ENCODE measurements at places on chromosomes 2 and 18. TPM values are rescaled to one million over a fixed set of nuclear protein-coding genes. Genes with fewer than 3 reads are reported as not detected.

The POTEI gene
- total RNA-seq = not detected

The MAP2 gene
- total RNA-seq = 23.2 TPM

The PLGLB2 gene
- 2.8 TPM for total RNA-seq

The SERPINB13 gene
- not detected for total RNA-seq

The IMPACT gene
- 39.7 TPM for total RNA-seq

The REG1A gene
- not detected for total RNA-seq

The CCDC74B gene
- 10.2 TPM for total RNA-seq

The CLIP4 gene
- total RNA-seq = 72.7 TPM

The MDH1B gene
- 1.8 TPM for total RNA-seq

The ONECUT2 gene
- under 0.01 TPM for total RNA-seq

The EVX2 gene
- total RNA-seq = under 0.01 TPM

The SELENOI gene
- total RNA-seq = 13.6 TPM

The PROM2 gene
- total RNA-seq = 0.36 TPM

The IL36B gene
- total RNA-seq = not detected
